ENCODE measurements at places on chromosomes 7 and 10.
A peak's percentile ranks its signal among the peaks of the same experiment; 100 is the strongest.

DNA sequence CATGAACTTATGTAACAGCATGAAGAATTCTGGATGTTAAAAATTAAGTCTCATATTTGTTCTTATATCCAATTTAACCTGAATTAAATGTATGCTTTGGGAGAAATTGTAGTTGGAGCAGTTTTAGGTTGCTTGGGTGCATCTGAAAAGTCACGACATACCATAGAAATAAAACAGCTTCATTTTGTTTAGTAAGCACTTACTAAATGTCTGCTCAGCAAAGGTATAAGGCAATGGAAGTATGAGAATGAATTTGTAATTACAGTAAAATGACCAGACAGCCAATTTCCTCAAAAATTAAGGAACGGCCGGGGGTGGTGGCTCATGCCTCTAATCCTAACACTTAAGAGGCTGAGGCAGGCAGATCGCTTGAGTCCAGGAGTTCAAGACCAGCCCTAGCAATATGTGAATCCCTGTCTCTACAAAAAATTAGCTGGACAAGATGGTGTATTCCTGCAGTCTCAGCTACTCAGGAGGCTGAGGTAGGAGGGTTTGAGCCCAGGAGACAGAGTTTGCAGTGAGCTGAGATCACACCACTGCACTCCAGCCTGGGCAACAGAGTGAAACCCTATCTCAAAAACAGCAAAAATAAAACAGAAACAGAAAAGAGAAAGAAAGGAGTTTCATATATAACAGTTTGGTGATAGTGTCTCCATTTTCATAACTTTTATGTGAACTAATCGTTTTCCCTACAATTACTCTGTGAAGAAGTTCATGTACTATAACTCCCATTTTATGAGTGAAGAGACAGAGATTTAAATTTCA lies 47.2 kb upstream of the KLF6 start:
- no peak for DNase-seq

DNA sequence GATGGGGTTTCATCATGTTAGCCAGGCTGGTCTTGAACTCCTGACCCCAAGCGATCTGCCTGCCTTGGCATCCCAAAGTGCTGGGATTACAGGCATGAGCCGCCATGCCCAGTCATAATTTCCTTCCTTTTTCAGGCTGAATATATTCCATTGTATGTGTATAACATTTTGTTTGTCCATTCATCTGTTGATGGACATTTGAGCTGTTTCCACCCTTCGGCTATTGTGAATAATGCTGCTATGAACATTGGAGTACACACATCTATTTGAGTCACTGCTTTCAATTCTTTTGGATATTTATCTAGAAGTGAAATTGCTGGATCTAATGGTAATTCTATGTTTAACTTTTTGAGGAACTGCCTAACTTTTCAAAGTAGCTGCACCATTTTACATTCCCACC lies 34.6 kb downstream of the TLX1 start:
- no peak for DNase-seq

DNA sequence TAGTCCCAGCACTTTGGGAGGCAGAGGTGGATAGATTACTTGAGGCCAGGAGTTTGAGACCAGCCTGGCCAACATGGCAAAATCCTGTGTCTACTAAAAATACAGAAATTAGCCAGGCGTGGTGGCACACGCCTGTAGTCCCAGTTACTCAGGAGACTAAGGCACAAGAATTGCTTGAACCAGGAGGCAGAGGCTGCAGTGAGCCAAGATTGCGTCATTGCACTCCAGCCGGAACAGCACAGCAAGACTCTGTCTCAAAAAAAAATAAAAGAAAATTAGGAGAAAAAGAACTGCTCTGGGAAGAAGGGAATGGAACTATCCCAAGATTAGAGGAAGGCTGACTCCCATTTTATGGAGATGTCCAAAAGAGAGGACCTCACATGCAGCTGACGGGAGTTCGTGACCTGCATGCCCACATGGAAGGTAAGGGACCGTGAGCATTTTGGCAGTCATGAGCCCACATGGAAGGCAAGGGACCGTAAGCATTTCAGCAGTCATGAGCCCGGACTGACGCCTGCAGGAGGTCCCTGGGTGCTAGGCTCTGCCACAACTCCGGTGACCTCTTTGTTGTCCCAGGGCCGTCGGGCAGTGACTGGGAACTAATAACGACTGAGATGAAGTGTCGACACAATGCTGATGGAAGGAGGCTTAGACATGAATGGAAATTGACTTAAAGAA lies 18.6 kb upstream of the GTPBP4 start:
- DNase-seq: no peak

DNA sequence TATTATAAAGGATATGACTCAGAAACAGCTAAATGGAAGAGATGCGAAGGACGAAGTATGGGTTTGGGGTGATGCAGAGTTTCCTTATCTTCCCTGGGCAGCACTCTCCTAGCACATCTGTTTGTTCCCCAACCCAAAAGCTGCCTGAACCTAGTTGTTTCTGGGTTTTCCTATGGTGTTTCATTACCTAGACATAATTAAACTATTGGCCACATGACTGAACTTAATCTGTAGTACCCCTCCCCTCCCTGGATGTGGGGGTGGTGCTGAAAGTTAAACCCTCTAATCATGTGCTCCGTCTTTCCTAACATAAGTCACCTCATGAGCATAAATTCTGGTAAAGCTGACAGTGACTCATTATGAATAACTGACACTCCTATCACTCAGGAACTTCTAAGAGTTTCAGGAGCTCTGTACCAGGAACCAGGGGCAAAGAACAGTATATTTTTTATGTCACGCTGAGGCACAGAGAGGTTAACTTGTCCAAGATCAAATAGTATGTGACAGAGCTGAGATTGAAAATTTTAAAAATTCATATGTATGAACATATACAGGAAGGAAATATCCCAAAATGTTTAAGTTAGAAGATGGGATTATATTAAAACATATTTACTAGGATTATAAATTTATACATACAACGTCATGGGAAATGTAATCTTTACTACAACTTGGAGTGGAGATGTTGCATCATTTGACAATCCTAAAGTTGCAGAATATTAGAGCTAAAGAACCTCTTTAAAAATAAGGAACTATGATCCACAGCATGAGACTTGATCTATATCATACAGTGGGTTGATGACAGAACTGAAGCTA lies 4.8 kb downstream of the STRIP2 start:
- no peak for DNase-seq

- DNase-seq: no peak
Observed at GRCh38 chr7:83613232-83613631, 35.7 kb downstream of the SEMA3E start.

DNA sequence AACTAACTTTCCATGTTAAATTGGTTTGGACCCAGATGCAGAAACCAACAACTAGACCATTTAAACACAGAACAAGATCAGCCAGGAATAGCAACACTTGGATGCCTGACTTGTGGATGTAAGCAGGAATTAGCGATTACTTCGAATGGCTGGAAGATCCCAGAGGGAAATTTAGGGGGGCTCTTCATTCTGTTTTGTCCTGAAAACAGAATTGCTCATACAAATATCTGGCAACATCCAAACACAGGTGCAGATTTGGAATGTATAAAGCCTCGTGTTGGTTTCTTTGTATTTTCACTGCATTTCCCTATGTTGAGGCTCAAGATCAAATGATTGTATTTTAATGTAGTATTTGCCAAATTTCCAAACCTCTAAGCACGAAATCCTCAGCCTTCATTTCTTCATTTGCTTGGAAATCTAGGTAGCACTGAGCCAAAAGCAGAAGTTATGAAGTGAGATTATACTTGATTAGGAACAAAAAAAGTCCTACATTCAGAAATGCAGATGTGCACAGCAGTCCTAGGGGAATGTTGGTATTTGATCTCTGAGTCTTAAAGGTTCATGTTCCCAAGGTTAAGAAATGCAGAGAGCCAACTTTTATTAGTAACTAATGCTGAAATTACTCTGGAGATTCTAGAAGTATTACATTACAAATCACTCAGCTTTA lies 248.7 kb upstream of the TCF7L2 start:
- DNase-seq: no peak

DNA sequence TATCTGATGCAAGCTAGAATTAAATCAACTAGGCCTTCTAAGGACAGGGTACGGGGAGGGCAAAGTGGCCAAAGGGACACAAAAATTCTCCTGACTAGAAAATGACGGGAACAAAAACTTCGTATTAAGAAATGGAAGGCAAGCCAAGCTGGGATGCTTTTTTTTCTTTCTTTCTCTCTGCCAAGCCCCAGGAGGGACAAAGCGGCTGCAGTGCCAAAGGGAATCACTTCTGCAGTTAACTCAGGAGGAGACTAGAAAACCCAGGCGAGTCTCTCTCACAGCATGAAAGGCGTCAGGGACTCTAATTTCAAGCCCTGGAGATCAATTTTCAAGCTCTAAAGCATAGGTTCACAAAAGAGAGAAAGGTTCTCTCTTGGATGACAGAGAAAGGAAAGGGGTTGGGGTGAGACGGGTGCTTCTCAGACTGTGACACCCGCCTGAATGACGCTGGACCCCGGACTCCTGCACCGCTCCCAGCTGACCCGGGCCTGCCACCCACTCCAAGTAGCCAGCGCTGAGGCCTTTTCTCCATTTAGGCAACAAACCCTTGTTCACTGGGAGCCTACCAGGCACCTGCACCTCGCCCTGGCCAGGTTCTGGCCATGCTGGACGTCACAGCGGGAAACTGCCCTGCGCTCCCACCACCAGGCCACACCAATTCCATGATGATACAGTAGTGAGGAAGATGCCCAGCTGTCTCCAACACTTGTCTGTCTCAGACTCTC lies 56.5 kb downstream of the KIAA1549 start:
- no peak for DNase-seq

- DNase-seq: no peak
Observed at GRCh38 chr7:39083781-39084180, 106.1 kb downstream of the POU6F2 start.

DNA sequence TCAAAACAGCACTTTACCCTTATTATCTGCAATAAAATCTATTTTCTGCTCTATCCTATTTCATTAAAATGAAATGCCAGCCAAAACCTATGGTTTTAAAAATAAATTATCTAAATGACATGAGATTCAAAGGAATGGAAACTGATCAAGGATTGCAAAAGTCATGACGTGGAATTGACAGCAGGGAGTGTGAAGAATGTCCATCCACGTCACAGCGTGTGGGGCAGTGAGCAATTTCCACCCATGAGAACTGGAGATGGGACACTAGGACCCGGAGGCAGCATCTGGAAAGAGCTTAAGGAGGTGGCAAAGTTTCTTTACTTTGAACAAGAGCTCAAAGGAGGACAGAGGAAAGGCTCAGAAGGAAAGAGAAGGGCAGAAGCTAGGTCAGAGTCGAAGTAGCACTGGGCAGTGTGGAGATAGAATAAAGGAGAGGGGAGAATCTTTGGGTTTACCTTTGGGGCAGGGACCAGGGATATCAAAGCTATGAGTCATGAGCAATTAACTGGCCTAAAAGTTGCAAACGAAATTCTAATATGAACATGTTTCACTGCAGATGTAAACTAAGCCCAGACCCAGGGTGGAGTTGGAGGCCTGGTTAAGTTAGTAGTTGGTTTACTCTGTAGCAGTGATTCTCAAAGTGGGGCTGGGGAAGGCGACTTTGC lies 24.9 kb upstream of the STK17A start:
- no peak for DNase-seq

DNA sequence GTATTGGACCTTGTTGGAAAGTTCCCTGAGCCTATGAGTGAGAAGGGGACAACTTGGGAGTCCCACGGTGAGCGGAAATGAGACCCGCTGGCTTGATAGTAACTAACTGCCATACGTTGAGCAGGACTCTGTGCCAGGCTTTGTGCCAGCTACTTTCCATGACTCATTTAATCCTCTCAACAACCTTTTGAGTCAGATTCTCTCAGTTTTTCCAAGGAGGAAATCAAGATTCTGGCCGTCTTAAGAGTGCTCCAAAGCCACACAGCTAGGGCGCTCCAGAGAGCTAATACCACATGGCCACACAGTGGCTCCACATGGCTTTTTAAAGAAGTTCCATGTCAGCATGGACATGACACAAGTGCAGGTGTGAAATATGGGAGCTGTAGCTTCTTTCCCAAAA lies 55.7 kb downstream of the NOD1 start:
- no peak for DNase-seq

GRCh38 chr10:75401569-75402485 lies at the start of gene ZNF503:
Gene ZNF503 (minus strand): TSS chr10:75401764. CDS start chr10:75401419, 345 bp downstream.
- peak; percentile 81 for DNase-seq

DNA sequence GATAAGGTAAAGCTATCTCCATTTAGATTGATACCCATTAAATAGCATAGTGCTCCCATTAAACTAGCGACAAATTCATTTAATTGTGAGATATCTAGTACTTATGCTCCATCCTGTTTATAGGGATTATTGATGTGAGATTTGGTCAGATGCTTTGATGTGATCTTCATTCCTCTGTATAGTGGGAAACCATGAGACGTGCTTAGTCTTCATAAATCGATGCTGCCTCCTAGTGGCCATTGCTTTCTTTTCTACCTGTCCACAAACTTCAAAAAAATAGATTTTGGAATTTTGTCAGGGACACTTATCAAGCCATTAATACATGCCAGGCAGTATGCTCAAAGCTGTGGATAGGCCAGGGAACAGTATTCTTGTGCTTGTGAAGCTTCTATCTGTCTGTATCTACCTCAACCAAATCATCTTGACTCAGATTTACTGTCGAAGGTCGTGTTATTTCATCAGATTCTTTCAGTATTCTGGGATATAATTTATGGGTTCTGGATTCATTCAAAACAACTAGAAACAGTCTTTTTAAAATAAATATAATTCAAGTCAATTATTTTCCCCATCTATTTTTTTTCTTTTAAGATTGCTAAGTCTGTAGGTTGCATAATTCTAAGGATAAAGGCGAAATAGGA lies 12.0 kb downstream of the LSM8 start:
- DNase-seq: no peak

GRCh38 chr10:86700851-86701617 lies 32.7 kb downstream of the LDB3 start:
- DNase-seq: no peak

DNA sequence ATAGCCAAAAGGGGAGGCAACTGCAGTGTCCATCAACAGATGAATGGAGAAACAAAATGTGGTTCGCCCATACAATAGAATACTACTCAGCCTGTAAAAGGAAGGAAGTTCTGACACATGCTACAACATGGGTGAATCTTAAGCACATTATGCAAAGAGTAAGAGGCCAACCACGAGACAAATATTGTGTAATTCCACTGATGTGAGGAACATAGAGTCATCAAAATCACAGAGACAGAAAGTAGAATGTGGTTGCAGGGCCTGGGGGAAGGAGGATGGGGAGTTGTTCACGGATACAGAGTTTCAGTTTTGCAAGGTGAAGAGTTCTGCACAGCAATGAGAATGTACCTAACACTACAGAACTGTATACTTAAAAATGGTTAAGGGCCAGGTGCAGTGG lies 13.7 kb upstream of the C10orf71 start:
- no peak for DNase-seq

DNA sequence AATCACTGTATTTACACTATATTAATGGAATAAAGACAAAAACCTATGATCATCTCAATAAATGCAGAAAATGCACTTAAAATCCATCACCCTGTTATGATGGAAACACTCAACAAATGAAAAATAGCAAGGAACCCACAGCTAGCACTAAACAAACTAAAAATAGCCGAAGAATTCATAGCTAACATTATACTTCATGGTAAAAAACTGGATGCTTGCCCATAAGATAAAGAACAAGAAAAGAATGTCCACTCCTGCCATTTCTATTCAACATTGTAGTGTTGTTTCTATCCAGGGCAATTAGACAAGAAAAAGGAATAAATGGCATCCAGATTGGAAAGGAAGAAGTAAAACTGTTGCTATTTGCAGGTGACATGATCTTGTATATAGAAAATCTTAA lies 142.1 kb downstream of the STK31 start:
- DNase-seq: no peak

- no peak for DNase-seq
Observed at GRCh38 chr7:37187179-37187578, 261.5 kb downstream of the ELMO1 start.

- DNase-seq: no peak
Observed at GRCh38 chr7:76011442-76011861, 17.1 kb upstream of the TMEM120A start.
